Cardiac septum (tissue), 1 donor: ENCODE measurements at places on chromosomes 2 and 18. TPM values are rescaled to one million over a fixed set of nuclear protein-coding genes. Genes with fewer than 3 reads are reported as not detected.

DNA sequence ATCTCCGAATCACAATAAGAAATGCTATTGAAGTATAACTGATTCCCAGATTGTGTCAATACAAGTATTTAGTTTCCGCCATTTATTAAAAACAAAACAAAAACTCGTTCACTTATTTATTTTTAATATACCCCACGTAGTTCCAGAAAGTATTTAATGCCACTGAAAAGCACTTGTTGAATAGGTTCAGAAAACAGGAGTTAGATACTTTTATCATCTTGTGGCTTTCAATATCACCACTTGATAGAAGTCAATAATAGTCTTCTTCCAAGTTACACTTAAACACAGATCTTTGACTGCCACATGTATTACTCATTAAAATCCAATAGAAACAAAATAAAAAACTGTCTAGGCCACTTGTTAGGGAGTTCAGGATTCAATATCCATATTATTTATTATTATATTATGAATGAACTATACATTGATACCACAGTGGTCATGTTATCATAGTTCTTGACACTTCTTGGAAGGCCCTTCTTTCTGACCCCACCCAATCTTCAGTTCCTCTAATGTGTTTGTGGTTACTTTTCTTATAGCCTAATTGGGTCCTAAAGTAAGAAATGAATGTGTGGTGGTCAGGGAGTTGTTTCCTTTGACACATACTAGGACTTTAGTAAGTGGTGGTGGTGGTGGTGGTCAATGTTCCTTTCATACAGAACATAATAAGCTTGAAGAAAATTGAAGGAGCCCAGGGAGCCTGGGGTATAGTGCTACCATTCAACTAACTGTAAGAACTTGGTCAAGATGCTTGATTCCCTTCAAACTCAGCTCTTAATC lies 221.3 kb upstream of the ITGA4 start:
- no peak for DNase-seq

- DNase-seq = no peak
These were observed 500.2 kb upstream of the SPRED2 start for GRCh38 chr2:65932571-65932970.

- no peak for DNase-seq
These were observed 13.2 kb downstream of the EPAS1 start for GRCh38 chr2:46310446-46310845.

- no peak for DNase-seq
These were observed 84.9 kb downstream of the CMPK2 start for GRCh38 chr2:6780765-6781274.

DNA sequence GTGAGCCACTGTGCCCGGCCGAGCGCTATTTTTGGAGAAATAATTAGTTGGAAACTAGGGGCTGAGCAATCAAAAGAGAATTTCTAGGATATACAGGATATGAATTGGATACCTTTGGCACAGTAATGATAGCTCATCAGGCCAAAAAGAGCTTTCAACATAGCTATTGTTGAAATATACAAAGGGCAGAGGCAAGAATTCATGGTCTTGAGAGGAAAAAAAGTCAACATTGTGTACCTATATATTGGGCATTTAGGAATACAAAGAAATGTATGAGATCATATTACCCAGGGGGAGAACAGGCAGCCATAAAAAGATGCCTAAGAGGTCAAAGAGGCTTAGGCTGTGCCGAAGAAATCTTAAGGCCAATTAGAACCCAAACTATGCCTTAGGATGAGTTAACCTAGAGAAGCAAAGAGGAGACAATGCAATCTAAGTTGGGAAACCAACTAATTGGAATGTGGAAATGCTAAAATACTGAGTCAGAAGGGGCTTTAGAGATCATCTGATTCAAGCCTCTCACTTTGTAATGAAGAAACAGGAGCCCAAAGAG lies 99.0 kb downstream of the RBBP8 start:
- DNase-seq = no peak

DNA sequence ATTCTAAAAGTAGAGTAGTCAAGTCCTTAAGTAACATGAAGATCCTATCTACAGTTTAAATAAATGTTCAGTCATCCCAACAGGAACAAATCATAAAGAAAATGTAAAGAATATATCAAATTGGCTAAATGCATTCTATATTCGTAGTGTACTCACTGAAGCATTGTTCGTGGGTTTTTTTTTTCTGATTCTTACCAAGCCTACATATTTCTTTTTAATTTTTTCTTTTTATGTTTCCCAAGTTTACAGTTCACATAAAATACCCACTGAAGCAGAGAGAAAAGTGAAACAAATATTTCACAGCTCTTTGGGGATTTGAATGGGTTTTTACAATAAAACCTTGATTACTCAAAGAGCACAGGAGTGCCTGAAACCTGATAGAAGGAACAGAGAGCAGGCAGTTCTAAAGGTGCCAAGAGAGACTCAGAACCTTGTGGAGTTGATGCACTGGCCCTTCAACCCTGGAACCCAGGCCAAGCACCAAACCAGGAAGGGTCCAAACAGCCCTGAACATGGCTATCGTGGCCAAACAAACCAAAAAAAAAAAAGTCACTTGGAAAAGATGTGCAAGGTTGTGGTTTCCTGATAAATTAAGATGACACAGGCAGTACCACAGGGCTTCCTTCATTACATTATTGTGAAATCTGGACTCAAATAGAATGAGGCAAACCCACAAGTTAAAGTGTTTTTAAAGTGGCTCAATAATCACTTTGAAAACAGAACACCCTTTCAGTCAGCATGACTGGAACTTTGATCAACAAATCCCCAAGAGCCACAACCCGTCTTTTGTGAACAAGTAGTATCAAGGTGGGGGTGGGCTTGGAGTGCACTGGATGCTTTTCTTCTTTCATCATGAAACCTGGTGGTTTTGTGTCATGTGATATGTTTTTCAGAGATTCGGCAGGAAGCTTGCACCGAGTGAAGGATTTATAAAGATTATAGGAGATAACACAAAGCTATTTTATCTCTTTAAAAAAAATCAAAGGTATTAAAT lies 245.0 kb upstream of the FN1 start:
- DNase-seq = no peak

- no peak for DNase-seq
These were observed 48.5 kb upstream of the LOXHD1 start for GRCh38 chr18:46705521-46705920.

- no peak for DNase-seq
These were observed 791.9 kb upstream of the SOX11 start for GRCh38 chr2:4900242-4900641.

- no peak for DNase-seq
These were observed 122.6 kb upstream of the SPRED2 start for GRCh38 chr2:65554765-65555591.

DNA sequence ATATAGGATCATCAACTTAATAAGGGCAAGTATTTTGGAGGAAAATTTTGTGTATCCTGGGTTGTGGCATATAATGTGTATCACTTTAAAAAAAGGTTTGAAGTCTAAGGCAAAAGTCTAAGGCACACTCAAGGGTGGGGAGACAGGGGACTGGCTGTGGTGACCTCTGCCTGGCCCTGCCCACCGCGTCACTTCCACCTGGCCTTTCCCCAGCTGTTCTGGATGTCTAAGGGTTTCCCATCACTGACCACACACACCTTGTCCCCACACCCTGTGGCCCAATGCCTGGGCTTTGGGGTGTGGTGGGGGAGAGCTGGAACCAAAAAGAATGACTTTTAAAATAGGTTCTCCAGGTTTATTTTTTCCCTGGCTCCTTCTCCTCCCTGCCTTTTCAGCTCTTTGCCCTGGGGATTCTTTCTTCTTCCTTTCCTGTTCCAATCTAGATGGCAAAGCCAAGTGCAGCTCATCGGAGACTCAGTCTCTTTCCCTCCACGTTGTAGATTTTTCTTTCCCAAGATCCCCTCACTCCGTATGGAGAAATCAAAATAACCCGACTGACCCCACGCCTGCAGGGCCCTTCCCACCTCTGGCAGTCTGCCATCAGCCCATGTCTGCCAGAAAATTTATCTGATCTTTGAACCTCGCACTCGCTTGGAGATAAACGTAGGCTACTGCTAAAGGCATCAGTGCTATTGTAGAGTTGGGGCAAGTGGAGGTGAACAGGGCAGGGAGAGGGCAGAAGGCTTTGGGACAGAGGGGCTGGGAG lies 257.2 kb downstream of the DYSF start:
- no peak for DNase-seq

- no peak for DNase-seq
These were observed 60.2 kb upstream of the TCF7L1 start for GRCh38 chr2:85073033-85073432.

GRCh38 chr18:23921716-23922285 lies 92.8 kb upstream of the TTC39C start:
- DNase-seq = no peak

- DNase-seq = no peak
These were observed 73.2 kb downstream of the CAPN13 start for GRCh38 chr2:30733876-30734520.

GRCh38 chr2:28098501-28099225 lies 208.1 kb downstream of the BABAM2 start:
- no peak for DNase-seq

DNA sequence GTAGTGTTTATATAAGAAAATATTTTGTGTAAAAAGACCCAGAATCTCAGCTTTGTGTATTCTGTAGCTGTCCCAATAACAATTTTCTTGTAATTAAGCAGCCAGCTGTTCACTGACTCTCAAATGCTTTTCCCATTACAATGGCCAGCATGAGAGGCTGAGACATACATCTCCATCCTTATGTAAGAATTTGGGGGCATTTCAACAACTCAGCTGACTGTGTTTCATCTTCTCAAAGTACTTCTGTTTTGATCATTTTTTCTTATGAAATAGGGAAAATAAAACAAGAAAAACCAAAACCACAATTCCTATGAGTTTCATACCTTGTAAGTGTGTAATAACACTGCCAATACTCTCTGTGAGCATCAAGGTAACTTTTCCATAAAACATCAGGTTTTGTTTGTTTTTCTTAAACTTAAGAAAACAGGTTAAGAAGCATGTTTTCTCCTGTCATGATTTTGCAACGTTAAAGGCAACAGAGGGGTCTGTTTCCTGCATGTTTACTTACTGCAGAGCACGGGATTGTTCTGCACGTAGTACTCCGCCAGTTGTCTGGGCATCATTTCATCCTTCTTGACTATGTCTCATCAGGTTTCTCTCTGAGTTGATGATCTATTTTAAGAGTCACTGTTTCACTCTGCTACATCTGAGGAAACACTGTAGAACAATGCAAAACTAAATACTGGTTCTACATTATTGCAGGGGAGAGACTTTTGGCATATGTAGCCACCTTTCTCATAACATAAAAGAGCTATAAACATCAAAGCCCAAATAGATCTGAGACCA lies 62.9 kb upstream of the CYRIA start:
- DNase-seq = no peak

DNA sequence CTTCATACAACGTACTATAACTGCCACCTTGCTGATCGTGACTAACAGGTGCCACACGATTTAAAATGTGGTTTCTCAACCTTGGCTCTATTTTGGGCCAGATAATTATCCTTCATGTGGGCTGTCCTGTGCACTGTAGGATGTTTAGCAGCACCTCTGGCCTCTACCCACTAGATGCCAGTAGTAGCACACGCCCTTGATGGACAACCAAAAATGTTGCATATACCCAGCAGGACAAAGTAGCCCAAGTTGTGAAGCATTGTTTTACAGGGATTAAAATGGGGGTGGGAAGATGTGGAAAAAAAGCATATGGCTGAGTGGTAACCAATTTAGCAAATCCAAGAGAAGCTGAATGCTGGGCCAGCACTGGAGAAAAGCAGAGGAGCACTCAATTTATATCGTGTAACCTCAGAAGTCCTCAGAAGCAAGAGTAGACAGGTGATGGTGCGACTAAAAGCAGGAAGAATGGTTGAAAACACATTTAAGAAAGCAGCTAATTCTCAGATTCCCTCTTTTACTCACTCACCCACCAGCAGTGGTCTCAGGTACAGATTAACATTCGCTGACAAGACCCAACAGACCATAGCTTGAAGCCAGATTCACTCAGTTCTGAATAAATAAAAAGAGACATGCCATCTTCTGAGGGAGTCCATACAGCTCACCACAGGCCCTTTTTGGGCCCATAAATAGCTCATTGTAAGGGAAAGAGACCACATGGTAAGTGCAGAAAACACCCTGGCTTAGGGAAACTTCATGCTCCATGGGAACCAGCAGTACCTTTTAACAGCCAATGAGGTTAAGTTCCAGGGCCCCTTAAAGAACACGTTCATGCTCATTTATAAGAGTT lies 50.6 kb downstream of the RAPH1 start:
- DNase-seq = no peak

- no peak for DNase-seq
These were observed 39.1 kb downstream of the ETAA1 start for GRCh38 chr2:67436221-67436620.

- no peak for DNase-seq
These were observed 42.3 kb upstream of the ATG16L1 start for GRCh38 chr2:233209117-233209532.

- no peak for DNase-seq
These were observed 499.9 kb downstream of the ZEB2 start for GRCh38 chr2:144020047-144020446.

GRCh38 chr18:60915160-60915559 lies 418.1 kb upstream of the CDH20 start:
- no peak for DNase-seq

- DNase-seq = no peak
These were observed 2.1 kb upstream of the TCF7L1 start for GRCh38 chr2:85131116-85131515.

The GTF2A1L gene
- 0.75 TPM for total RNA-seq

The TEX44 gene
- not detected for total RNA-seq

The NEB gene
- 10.9 TPM for total RNA-seq

The FHOD3 gene
- 311 TPM for total RNA-seq

The CFAP53 gene
- total RNA-seq = 0.48 TPM

The AQP12B gene
- not detected for total RNA-seq

The TMX3 gene
- total RNA-seq = 33.2 TPM

The TMEM185B gene
- total RNA-seq = 22.7 TPM

The FTCDNL1 gene
- total RNA-seq = 2.3 TPM
